ENCODE measurements at places on chromosomes 2 and 18.
A peak's percentile ranks its signal among the peaks of the same experiment; 100 is the strongest.

DNA sequence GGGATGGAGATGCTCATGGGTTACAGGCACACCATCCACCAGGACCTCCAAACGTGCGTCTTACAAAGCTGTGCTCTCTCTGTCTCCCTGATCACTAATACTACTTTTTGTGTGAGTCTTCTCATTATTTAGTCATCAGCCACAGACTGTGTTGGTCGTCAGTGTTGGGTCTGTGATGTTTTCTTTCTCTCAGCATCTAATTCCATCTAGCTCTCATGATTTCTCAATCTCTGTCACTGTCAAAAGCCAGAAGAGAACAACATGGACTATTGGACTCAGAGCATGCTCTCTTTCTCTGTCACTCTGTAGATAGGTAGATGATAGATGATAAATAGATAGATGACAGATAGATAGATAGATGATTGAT lies 6.0 kb upstream of the ARL4C start:
- no peak for DNase-seq

- DNase-seq: no peak
Observed at GRCh38 chr2:226674123-226674522, 125.5 kb downstream of the IRS1 start.

DNA sequence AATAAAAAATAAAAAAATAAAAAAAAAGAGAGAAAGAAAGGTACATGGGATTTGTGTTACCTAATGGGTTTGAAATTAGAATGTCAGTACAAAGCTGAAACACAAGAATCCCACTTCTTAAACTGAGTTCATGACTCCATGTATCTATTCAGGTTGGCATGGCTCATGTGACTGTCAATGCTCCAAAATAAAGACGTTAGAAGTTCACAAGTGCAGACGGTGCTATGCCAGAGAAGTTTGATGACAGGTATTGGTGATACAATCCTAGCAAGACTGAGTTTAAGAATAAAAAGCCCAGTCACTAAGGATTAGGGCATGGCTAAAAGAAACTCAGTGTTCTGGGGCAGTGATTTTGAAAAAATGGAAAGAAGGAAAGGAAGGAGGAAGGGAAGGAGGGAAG lies 254.3 kb downstream of the XIRP2 start:
- DNase-seq: no peak

DNA sequence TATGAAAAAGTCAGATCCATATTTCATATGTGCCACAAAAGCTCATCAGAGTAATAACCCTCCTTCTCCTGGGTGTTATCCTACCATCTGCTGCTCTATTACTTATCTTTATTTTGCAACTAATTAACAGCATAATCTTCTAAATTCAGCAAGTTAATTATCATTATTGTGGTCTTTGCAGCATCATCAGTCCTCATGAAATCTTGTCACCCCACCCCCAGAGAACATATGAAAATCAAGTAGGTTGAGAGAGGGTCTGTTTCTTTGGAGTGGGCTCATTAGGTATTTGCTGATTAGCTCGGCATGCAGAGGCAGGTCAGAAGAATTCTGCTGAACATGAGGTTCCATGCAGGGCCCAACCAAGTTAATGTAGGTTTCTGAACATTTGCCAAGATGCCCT lies 64.8 kb downstream of the ATF2 start:
- no peak for DNase-seq

DNA sequence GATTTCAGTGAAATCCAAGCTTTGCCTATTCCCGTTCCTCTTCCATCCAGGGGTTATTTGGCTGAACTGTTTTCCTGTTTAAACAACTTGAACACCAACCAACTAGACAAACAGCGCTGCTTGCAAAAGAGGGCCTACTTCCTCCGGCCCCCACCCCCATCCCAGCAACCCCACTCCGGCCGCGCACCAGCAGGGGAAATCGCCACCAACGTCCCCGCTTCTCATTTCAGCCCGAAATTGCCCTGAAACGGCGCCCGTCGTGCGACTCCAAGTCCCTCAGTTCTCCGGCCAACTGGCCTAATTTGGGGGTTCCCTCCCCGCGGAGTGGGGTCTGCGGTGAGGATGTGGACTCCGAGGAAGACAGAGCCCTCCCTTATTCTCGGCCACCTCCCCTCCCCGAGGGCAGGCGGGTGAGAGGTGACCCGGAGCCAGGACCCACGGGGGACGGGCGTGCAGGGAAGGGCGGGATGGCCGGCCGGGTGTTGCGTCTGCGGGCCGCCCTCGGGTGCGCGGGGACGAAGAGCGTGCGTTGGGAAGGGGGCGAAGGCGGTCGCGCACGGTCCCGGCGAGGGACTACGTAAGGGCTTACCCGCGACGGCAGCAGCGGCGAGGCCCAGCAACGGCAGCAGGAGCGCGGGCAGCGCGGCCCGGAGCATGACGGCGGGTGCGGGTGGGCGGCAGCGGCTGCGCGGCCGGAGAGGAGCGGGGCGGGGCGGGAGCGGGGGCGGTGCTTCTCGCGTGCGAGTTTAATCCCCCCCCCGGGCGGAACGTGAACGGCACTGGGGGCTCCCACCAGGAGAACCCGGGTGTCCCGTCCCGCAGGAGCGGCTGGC lies at the start of gene CD302:
Gene CD302 (minus strand): TSS at position 666 of the 833 bp plus-strand sequence. CDS start 10 bp downstream, at position 656.
- DNase-seq: peak; percentile 38

DNA sequence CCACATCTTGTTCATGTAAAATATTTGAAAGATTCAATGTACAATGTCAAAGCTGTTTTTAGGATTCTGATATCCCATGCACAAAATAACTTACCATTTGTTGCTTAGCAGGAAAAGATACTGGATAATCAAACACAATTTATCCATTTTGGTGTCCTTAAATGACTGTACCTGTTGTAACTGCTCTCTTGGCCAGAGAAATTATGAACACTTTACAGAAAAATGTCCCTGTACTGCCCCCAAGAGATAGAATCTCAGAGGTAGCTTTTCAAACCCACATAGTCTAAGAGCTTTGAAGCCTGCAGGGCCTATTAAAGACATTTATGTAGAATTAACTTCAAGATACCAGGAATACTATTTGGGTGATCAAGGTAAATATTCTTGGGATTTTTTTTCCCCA lies 12.2 kb upstream of the ME2 start:
- DNase-seq: no peak

DNA sequence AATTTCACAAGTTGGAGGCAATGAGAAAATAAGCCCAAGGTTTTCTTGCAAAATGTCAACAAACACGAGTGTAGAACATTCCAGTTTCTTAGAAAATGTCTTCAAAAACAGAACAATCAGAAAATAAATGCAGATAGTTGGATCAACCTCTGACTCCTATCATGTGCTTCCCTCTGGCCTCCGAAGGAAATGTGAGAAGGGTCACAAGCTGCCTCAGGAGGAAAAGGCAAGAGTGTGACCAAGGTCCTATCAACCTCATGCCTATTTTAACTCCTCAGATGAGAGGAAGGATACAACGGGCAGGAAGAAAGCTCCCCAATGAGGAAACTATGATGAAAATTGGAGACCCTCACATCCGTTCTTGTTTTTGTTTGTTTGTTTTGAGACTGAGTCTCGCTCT lies 7.9 kb downstream of the SCYGR5 start:
- DNase-seq: no peak

- DNase-seq: no peak
Observed at GRCh38 chr18:53375621-53376020, 848.8 kb downstream of the MBD2 start.

GRCh38 chr2:135962366-135963123 lies 22.9 kb downstream of the DARS1 start:
- no peak for DNase-seq

- no peak for DNase-seq
Observed at GRCh38 chr2:158953454-158953853, 15.0 kb upstream of the TANC1 start.

Data from activated naive CD4-positive, alpha-beta T cell treated with anti-CD3 and anti-CD28 coated beads for 36 hours (primary cell).